ENCODE measurements at places on chromosomes 5 and 9.
A peak's percentile ranks its signal among the peaks of the same experiment; 100 is the strongest.

- DNase-seq: no peak
These were observed 7.6 kb upstream of the F2RL1 start for GRCh38 chr5:76811214-76811613.

DNA sequence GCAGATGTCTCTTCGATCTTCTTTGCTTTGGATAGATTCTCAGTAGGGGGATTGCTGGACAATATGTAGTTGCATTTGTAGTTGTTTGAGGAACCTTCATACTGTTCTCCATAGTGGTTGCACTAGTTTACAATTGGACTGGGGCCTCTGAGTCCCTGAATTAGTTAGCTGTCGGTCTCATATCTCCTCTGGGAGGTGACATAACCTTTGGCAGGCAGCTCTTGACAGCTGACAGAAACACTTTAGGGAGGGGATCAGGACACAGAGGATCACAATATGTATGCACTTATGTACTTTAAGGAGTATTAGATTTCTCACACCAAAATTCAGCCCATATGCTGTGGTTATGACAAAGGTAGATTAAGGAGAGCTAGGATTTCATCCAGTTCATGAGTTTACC lies 1279.9 kb upstream of the DMAC1 start:
- no peak for DNase-seq

- no peak for DNase-seq
These were observed 26.7 kb upstream of the IPPK start for GRCh38 chr9:92696619-92697018.

GRCh38 chr5:151363673-151364072 lies 16.3 kb upstream of the SLC36A2 start:
- no peak for DNase-seq

DNA sequence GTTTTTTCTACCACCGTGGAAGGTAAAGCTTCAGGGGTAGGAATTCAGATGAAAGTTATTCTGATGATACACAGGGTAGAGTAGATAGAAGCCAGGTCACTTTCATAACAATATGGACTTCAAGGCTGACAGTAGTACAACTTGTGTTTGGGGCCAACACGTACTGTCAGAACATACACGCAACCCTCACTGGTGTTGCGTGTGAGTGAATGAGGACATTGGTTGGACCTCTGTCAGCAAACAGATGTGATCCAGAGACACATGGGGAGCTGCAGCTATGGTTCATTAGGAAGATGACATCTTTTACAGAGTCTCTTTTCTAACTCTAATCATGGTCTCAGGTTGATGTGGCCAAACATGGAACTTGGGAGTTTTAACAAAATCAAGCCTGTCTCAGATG lies 70.1 kb upstream of the MOCS2 start:
- DNase-seq: no peak

- DNase-seq: no peak
These were observed 146.4 kb upstream of the MAP3K1 start for GRCh38 chr5:56668996-56669395.

DNA sequence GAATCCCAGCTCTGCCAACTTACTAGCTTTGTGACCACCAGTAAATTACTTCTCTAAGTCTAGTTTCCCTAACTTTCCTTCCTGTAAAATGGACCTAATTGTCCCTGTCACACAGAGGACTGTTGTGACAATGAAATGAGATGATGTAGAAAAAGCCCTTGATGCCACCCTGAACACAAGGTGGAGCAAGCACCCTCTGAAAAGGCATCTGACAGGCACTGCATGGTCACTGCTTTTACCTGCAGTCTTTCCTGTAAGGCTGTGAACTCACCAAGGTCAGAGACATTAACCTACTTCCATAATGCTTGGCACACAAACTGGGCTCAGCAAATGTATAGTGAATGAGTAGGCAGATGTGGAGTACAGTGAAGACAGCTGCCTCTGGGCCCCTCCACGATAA lies 6.1 kb downstream of the SLC31A2 start:
- peak; percentile 8 for DNase-seq

- DNase-seq: no peak
These were observed 31.5 kb downstream of the HRH2 start for GRCh38 chr5:175689147-175689991.

DNA sequence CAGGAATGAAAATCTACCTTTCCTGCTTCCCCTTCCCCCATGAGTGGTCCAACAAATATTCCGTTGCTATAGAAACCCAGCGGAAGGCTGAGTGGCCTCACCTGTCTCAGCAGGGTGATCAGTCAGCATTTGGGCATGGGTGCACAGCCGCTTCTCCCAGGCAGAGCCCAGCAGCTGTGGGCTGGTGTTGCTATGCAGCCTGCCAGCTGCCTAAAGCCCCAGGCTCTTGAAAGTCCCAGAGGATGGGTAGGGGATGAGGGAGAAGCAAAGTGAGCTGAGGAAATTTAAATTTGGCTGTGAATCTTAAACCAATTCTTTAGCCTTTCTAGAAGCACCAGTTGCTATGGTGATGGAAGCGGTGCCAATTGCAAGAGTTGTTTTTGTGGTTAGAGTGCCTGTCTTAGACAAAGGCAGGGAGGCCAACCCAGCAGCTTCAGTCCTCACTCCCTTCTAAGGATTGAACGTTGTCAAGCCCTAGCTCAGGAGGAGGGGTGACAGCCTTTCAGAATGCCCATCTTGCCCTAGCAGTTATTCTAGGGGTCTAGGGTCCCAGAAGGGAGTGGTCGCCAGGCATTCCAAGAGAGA lies 151.5 kb upstream of the PITX1 start:
- no peak for DNase-seq

- DNase-seq: peak; percentile 54
These were observed 96.3 kb upstream of the MEF2C start for GRCh38 chr5:88979244-88979643.

- DNase-seq: no peak
These were observed 60.4 kb downstream of the COL15A1 start for GRCh38 chr9:99004115-99004514.

- DNase-seq: no peak
These were observed 15.9 kb downstream of the LOX start for GRCh38 chr5:122062205-122062604.

GRCh38 chr5:1380910-1381309 lies 36.0 kb upstream of the CLPTM1L start:
- DNase-seq: no peak

- DNase-seq: no peak
These were observed 5.3 kb upstream of the RXRA start for GRCh38 chr9:134320868-134321471.

GRCh38 chr5:110899566-110900412 lies 161.0 kb downstream of the SLC25A46 start:
- DNase-seq: peak; percentile 25

DNA sequence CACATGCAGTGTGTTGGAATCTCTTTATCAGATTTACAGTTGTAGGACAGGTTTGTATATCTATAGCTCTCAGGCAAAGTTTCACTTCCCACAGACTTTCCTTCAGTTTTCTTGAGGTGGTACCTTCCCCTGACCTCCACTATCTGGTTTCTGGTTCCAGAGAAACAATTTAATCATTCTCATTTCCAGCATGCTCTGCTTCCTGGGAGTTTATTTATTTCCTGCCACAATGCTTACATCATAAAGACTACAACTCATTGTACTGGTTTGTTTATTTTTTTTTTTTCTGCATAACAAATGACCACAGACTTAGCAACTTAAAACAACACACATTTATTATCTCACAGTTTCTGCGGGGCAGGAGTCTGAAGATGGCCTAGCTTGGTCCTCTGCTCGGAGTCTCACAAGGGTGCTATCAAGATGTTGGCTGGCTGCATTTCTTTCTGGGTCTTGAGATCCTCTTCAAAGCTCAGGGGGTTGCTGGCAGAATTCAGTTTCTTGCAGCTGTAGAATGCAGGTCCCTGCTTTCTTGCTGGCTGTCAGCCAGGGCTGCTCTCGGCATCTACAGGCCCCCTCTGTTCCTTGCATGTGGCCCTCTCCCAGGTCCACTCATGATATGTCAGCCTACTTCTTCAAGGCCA lies 247.7 kb downstream of the ENC1 start:
- DNase-seq: no peak

GRCh38 chr5:171386006-171386671 lies 1.5 kb upstream of the NPM1 start:
- no peak for DNase-seq

DNA sequence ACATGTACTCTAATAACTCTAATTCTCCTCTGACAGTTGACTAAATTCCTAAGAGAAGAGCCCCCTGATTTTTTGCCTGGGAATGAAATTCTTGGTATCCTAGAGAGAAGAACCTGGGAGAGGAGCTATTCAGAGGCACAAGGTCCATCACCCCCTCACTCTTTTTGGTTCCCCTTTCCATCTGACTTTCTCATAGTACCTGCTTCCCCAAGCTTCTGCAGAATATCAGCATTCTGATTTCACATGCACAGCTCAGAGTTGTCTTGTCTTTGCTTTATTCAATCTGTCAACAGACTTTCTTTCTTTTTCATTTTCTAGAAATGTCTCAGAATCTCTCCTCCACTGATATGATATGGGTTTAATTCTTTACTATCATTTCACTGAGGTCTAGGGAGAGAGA lies 141.5 kb upstream of the FBXL17 start:
- no peak for DNase-seq

GRCh38 chr9:33129886-33130881 lies 37.0 kb downstream of the B4GALT1 start:
- DNase-seq: peak; percentile 74

DNA sequence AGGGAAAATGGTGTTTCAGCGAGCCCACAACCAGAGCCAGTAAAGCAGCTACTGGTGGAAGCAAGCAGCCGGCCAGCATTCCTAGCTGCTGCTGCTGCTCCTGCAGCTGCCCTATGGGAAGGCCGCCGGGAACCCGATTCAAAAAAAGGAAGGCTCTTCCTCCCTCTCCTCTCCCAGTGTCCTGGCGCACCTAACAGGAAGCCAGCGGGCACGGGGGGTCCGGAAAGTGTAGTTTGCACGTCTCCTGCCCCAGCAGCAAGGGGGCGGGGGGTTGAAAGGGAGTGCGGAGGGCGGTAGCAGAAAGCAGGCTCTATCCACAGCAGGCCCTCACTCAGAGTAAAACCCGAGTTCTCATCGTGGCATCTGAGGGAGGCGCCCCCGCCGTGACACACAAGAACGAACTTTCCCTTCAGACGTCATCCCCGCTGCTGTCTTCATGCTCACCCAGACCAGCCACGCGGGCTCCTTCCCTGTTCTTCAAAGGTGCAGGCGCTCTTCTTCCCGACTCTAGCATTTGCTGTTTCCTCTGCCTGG lies 16.5 kb downstream of the GRXCR2 start:
- peak; percentile 3 for DNase-seq

- no peak for DNase-seq
These were observed 1358.4 kb downstream of the EFNA5 start for GRCh38 chr5:106312360-106312759.

- no peak for DNase-seq
These were observed 328.3 kb downstream of the TMEM167A start for GRCh38 chr5:82748688-82749460.

GRCh38 chr5:54616031-54616430 lies 98.5 kb downstream of the SNX18 start:
- no peak for DNase-seq

- no peak for DNase-seq
These were observed 1098.6 kb downstream of the TAF11L14 start for GRCh38 chr5:18732556-18733479.

GRCh38 chr5:156522651-156523529 lies 195.9 kb downstream of the SGCD start:
- no peak for DNase-seq

DNA sequence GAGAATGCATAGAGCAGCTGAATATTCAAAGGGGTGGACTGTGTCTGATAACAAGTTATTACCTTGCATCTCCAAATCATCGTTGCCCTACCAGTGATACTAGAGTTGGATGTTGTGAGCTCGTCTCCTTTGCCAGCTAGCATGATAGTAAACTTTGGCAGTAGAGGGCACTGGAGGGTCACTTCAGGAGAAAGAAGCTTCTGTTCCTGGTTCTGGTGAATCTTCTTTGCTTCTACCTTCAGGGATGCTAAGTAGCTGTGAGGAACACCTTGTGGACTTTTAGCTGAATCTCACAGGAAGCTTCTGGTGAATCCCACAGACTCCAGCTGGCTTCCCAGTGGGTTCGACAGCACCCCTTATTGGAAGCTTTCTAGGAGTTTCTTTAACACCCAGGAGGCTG lies 626.6 kb upstream of the SGCD start:
- peak; percentile 4 for DNase-seq

DNA sequence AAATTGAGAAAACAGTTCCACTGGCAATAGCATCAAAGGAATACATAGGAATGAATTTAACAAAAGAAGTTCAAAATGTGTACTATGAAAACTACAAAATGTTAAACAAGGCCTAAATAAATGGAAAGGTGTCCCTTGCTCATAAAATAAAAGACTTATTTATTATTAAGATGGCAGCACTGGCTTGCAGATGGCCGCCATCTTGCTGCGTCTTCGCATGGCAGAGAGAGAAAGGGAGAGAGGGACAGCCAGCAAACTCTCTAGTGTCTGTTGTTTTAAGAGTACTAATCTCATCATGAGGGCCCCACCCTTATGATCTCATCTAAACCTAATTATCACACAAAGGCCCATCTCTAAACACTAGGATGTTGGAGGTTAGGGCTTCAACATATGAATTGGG lies 47.1 kb downstream of the ABLIM3 start:
- no peak for DNase-seq

- no peak for DNase-seq
These were observed 194.8 kb upstream of the FBXL7 start for GRCh38 chr5:15304914-15305834.

DNA sequence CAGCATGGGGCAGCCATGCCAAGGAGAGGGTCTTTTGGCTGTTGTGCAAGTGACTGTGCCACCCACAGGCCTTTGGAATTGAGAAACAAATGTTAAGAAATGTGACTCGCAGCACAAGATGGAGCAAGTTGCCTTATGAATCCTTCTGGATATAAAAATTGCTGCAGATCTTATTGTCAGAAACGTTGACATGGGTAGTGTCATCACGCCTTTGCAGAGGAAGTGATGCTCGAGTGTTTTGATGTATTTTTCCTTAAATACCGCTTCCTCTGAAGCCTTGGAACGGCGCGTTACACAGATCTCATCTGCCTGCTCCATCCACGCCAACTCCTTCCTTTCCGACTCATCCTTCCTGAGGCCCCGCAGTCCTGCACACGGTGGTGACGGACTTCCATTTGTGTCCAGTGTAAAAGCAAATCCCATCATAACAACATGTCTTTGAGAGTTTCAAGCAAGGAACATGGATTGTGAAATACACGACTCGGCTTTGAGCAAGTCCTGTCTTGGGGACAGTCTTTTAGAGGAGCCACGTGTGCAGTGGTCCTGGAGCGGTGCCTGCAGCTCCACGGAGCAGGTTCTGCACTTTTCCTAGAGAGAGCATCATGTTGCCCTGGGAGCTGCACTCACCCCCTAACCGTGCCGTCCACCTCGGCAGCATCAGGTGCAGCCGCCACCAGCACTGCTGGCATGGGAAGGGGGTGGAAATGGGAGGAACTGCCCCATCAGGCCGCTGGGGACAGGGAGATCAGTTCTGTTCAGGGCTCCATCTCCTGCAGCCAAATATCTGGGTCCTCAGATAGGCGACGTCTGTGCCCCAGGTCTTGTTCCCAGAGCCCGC lies 15.1 kb downstream of the ROPN1L start:
- DNase-seq: no peak

- DNase-seq: no peak
These were observed 103.3 kb upstream of the RASA1 start for GRCh38 chr5:87164409-87164808.

Measured in activated CD4-positive, alpha-beta T cell treated with anti-CD3 and anti-CD28 coated beads, Interleukin-10, Interleukin-2, amounts not matched to agents 100 ng/mL and 50 ng/mL, durations not matched to agents 16 hours and 8 hours (primary cell).